ENCODE measurements at places on chromosomes 5 and 9.

GRCh38 chr5:179759581-179760551 lies 27.2 kb downstream of the MAML1 start:
- DNase-seq: no peak

DNA sequence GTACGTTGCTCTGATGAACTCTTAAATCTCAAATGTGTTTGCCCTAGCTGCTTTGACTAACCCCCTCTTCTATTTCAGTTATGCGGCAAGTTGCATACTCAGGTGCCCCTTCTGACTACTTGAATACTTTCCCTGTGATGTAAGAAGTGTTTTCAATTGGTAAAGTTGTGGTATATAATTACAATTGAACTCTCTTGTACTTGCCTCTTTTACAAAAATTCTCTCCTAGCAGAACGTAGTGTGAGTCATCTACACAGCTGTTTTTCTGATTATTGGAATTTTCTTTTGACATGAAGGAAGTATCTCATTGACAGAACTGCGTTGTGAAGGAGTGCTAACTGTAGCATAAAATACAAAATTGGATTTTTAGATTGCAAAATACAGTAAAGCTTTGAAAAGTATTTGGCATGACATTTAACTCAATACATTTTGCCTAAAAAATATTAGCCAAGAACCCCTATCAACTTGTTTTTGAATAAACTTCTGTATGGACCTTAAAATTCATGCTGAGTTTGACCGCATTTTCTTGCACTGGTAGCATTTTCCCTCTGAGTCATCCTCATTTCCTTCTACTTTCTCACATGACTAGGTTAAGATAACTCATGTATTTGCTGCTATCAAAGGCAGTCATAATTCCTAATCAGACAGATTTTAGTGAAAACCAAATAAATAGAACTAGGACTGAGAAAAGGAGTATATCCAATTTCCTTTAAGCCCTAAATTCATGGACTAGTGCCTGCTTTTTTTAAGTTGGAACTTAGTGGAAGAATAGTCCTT lies 6.3 kb downstream of the CRHBP start:
- DNase-seq: peak; percentile 19

- DNase-seq: no peak
Measured at GRCh38 chr9:34655394-34655793, 3.4 kb downstream of the IL11RA start.

DNA sequence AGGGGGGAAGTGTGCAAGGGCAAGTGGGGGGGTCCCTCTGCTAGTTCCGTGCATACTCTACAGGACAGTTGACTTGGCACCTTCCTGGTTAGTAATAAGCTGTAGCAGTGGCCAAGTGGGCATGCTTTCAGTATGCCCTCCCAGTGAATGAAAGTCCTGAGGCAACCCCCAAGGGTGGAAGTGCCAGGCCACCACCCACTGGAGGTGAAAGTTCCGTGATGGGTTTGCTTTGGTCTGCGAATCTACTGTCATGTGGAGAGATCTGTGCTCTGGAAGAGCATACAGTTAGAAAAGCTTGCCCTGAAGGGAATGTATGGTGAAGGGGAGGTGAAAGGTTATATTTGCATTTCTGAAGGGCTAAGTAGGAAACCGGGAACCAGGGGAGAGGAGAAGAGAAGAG lies 10.3 kb downstream of the FXN start:
- no peak for DNase-seq

DNA sequence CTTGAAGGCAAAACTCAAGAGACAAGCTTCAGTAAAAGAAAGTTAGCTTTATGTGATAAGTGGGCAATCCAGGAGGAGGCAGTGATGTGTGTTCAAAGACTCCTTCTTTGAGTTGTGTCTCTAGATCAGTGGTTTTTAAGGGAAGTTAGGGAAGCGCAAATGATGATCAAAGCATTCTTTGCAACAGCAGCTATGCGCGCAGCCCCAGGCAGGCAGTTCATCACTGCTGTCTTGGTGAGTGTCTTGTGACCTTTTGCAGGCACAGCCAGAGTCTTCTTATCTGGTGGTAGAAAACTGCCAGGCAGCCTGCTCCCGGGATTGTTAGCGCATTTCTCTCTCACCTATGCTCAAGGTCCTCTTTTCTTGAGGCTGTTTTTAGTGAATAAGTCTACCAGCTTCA lies 40.3 kb upstream of the CLK4 start:
- DNase-seq: no peak

DNA sequence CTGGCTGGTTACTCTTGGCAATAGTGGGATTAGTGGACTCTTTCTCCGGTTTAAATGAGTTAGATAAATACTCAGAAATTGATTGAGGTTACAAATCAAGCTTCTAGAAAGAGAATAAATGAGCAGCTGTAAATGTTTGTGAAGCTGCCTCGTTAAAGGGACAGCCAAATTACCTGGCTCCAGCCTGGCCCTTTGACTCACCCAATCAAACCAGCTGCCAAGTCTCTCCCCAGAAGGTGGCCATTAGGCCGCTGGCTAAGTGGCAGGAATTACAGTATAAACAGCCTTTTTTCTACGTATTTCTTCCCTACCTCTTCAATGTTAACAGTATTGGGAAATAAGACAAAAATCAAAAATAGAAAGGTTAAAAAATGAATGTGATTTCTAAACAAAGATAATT lies 46.0 kb upstream of the SRFBP1 start:
- no peak for DNase-seq

DNA sequence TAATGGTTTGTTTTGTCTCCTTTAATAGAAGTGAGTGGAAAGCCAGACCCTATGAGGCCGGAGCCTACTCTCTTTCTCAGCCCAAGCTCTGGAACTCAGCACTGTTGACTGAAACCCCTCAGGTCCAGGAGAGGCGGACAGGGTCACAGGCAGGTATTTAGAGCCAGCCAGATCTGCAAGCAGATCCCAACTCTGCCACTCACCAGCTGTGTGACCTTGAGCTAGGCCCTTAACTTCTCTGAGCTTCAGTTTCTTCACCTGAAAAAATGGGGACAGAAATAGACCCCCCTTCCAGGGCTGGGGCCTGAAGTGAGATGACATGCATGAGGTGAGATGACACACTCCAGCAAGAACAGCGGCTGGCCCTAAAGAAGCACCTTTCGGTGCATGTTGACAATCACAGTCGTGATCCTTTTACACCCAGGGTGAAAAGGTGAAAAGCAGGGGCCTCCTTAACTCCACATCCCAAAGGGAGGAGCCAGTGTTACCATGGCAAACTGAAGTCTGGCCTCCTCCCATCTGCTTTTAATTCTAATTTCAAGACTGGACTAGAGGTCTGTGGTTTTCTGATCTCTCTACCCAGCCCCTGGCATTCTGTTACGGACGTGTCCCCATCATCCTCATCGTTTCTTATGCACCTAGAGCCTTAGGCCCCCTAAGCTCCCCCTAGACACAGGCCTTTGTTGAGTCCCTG lies 27.2 kb downstream of the MORN5 start:
- no peak for DNase-seq

DNA sequence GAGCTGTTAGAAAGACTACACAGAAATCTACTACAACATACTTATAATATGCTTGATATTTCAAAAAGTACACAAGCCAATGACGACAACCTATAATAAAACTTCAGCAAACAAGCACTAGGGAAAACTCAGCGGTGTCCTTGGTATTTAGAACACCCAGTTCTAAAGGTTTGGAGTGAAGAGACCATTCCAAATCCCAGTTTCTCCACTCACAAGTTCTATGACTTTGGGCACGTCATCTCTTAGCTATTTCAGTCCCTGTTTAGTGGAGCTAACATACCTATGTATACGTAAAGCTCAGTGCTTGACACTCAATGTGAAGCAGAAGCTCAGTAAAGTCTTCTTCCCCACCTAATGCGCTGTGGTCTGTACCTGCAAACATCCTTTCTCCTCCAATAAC lies 52.8 kb downstream of the MLLT3 start:
- DNase-seq: peak; percentile 28

- DNase-seq: peak; percentile 69
Measured at GRCh38 chr9:81906671-81907070, 21.6 kb upstream of the SPATA31D4 start.

DNA sequence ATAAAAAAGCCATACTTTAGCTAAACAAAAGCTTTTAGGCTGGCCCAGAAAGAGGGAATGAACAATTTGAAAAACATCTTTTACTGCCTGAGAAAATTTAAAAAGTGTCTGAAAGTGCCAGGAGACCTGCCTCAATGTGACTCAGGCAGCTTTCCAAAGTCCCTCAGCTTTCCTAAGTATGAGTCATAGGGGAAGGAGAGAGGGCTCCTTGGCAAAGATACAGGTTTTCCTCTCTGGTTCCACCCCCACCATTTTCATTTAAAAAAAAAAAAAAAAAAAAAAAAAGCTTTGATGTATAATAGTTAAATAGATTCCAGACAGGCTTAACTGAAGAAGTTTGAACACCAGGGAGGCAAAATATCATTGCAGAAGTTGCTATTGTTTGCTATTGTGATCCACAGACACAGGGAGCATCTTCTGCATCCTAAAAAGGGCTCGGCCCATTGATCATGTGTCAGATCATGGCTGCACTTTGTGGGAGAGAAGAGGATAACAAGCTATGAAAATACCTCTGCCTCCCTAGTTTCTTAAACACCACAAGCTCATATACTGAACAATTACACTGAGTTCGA lies 71.5 kb downstream of the MRPS27 start:
- DNase-seq: peak; percentile 91

- DNase-seq: no peak
Measured at GRCh38 chr5:74497706-74498105, 142.8 kb downstream of the ENC1 start.
